MG63 (cell line): ENCODE measurements at places on chromosomes 7 and 10.

DNA sequence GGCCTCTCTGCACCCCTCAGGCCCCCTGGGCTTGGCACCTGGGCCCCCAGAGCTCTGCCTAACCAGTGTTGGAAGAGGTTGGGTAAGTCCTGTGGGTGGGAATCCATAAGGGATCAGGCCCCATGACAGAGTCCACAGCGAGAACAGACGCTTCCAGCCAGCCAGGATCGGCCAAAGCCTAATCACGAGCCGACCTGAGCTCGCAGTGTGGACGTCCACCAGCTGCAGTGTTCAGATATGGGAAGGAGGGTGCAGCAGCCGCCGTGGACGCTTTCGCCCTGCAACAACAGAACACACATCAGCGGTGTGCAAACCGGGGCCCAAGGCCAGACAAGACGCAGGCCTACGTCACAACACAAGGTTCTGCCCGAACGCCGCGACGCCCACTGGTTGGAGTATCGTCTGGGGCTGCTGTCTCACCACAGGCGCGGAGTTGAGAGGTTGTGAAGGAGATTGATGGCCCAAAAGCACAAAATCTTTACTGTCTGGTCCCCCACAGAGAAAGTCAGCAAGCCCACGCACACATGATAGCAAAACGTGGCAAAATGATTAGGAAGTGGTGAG, 102.1 kb downstream of the FOXL3 start:
- DNase-seq: no peak

GRCh38 chr7:129728875-129729467, 117.5 kb downstream of the NRF1 start:
- DNase-seq: no peak

GRCh38 chr7:131610007-131610406, 53.6 kb upstream of the PODXL start:
- DNase-seq: no peak

- DNase-seq: no peak
Measured at GRCh38 chr10:97434055-97434454, 8.1 kb downstream of the PGAM1 start.

DNA sequence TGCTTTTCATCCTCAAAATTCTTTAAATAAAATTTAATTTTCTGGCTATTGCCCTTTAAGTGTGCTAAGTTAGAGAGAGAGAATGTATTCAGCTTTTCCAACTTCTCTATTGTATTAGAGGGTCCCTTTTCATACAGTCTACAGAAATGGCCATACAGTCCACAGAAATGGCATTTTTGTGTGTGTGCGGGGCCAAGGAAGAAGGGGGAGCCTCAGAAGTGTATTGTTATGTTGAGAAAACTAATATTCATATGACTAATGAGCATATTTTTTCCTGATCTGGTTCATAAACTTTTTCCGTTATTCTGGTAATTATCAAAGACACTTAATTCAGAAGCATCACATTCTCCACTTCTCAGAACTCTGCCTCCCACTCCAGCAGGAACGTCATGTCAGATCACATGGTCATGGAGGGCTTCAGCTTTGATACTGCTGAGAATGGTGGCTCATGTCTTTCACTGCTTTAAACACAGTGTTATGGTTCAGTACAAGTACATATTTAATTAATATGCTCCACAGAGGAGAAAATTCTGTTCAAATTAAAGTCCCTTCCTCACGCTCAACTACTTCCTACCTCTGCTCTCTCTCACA, 37.1 kb downstream of the ELMO1 start:
- DNase-seq: no peak

- no peak for DNase-seq
Measured at GRCh38 chr10:4643471-4643870, 182.5 kb upstream of the AKR1E2 start.
